Stimulated activated CD8-positive, alpha-beta memory T cell treated with anti-CD3 and anti-CD28 coated beads, Interleukin-4, amount 100 ng/mL, for 1 hour (primary cell): ENCODE measurements at places on chromosomes 7 and 10.

DNA sequence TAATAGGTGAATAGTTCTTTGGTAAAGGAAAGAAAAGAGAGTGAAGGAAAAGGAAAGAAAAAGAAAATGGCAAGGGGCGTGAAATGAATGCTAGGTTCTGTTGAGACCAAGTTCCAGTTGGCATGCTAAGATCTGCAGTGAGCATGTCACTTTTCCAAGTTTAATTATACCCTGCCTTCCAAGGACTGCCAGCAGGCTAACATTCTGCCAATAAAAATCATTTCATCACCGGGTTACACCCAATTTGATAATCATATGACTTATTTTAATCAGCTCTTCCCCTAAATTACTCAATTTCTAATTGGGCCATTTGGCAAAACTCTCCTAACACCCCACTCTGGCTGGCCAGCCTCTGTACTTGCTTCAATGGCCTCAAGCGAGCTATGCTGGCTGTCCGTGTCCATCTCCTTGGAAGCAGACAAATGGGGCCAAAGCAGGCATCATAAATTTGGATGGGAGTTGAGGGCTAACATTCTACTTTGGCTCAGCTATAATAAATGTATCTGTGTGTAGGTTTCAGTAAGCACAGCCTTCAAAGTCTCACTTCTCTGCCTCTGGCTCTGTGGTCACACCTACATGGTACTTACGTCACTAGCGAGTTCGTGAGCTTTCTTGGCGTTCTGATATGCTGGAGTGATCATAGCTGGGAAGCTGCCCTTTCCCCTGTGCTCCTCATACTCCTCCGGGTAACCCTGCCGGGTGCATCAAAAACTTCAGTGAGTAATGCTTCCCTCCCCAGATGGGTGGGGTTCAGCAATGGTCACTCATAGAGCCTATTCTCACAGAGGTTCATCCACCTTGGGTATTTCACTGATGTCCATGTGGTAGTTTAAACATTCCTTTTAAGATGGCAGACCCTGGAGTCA, 17.3 kb downstream of the NRAP start:
- no peak for DNase-seq

GRCh38 chr10:79142064-79142491, 73.3 kb downstream of the ZMIZ1 start:
- no peak for DNase-seq

GRCh38 chr7:123819001-123819400, 26.0 kb upstream of the HYAL4 start:
- DNase-seq: no peak

DNA sequence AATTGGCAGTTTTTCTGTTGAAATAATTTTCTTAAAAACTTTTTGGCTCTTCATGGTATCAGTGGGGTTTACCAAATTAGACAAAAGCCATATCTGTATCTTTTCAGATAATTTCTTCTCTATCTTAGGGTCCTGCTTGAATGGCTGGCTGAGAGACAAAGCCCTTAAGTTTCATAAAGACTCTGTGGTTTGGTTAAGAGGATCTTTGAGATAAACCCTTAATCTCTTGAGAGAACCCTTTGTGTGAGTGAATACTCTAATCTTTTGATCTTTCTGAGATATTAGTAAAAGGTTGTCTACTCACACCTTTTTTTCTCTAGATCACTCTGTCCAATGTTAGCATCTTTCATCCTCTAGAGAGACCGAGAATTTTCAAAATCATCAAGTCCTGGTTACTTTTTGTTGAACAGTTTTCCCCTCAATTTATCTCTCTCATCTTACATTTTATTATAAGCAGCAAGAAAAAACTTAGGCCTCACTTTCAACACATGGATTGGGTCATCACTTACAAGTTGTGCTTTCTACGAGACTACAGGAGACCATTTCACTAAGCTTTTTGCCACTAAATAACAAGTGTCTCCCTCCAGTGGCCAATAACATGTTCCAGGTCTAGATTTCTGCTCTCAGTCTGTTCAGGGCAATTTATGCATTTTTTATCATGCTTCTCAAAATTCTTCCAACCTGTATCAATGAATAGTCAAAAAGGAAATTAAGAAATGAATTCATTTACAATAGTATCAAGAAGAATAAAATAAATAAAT, 28.4 kb downstream of the DNAJC9 start:
- no peak for DNase-seq

GRCh38 chr10:23399701-23400144, 39.2 kb upstream of the OTUD1 start:
- DNase-seq: no peak

GRCh38 chr7:134339475-134339874, 22.7 kb upstream of the SLC35B4 start:
- DNase-seq: no peak

GRCh38 chr7:117347480-117347879, 24.6 kb upstream of the WNT2 start:
- DNase-seq: no peak

- DNase-seq: no peak
These were observed 2.9 kb downstream of the TWIST1 start for GRCh38 chr7:19114551-19114855.

- DNase-seq: no peak
These were observed 81.4 kb downstream of the CACNA2D1 start for GRCh38 chr7:82362129-82362706.

DNA sequence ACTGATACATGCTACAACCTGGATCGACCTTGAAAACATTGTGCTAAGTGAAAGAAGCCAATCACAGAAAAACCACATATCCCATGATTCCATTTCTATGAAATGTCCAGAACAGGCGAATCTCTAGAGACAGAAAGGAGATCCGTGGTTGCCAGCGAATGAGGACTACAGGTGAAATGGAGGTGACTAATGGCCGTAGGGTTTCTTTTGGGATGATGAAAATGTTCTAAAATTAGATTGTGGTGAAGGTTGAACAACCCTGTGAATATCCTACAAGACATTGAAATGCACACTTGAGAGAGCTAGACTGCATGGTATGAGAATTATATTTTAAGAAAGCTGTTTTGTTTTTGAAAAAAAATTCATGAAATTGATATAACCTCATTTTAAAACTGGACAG, 188.5 kb upstream of the PLXNA4 start:
- no peak for DNase-seq

GRCh38 chr7:9890092-9890491, 1083.6 kb upstream of the PHF14 start:
- no peak for DNase-seq

- peak; percentile 18 for DNase-seq
These were observed 27.1 kb downstream of the ATXN7L1 start for GRCh38 chr7:105849122-105849855.

DNA sequence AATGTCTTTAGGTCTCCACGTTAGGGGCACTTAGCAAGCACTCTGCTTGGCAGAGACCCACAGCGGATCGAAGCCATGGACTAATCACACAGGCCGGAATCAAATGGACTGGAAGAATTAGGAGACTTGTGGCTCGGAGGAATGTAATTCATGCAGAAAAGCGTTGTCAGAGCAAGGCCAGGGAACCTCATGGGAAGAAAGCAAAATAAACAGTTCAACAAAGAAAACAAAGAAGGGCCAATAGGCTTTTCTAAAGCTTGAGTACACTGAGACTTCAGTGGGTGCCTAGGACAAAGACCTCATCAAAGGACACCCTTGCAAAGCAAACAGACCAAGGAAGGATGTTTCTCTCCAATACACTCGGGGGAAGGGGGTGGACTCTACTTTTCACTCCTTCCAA, 171.1 kb downstream of the GLI3 start:
- no peak for DNase-seq

DNA sequence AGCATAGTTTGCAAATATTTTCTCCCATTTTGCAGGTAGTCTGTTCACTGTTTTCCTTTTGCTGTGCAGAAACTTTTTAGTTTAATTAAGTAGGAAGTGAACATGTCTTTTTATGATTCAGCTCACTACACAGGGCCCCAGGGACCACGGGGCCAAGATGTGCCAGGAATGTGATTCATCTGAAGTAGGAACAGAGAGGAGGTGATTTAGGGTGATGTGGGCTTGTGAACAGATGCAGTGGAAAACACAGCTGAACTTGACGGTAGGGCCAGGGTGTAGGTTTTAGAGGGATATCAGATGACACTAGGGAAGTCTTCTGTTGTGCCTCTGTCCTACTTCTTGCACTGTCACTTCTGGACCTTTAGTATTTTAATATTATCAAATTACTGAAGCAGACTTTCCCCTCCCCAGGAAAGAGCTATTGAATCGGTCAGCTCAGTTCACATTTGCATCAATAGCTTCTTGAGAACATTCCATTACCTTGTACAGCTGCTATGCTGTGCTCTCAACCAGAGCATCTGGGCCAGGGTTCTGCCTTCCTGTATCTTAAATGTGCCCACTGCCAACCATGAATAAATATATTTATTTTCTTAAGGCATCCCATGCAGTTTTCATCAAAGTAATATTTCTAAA, 96.9 kb downstream of the OSBPL3 start:
- DNase-seq: no peak

DNA sequence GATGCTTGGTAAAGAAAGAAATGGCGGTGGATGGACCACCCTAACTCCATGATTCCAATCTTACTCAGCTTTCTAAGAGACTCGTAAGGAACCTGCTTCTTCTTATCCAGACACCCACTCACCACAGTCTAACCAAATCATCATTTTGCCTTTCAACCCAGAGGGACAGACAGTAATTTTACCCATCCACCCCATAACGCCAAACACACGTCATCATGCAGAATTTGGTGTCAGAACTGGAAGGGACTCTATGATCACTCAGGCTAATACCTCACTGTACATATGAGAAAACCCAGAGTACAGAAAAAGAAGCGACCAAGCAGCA, 388 bp downstream of the ECD start:
- DNase-seq: no peak

DNA sequence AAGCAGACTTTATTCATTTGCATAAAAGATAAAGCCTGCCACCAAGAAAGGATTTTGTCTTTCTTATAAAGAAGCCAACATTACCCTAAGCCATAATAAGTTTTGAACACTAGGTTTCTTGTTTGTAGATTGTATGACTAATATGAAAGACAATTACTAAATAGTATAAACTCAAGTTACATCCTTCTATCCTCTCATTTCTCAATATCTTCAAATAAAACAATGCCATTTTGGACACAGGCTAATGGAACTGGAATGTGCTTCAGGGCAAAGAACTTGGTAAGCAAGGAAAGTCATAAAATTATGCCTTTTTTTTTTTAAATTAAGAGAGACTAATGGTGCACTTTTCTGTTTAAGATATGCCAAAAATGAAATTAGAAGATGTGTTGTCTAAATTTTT, 137.7 kb downstream of the DKK1 start:
- no peak for DNase-seq

GRCh38 chr10:12073526-12073925, 4.8 kb downstream of the DHTKD1 start:
- no peak for DNase-seq

GRCh38 chr10:100894589-100895294, 18.0 kb upstream of the SLF2 start:
- DNase-seq: no peak

DNA sequence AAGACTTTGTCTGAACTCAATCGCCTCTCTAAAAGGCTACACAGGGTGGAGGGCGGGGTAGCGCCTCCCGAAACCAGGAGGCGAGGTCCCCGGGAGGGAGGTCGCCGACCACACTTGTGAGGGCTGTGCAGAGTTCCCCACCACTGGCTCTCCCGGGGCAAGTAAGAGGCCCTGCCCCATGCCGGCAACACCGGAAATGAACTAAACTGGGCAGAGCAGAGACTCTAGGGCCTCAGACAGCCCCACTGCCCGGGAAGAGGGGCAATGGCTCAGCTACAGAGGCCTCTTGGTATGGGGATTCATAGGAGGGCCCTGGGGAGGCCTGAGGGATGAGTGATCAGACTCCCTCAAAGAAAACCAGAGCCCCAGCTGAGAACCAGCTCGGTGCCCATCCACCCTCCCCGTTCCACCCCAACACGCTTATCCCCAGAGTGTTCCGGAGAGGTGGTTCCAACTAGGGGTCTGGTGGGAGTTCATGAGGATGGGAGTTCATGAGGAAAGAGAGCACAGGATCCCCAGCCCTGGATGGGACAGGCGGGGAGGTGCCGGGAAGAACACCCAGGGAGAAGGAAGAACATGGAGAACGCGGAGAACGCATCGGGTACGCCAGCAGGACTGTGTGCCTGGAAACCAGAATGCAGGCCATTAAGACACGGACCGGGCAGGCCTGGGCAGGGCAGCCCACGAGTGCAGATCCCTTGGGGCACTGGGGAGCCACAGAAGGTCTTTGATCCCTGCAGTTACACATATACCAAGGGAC, 89.4 kb upstream of the MYL10 start:
- DNase-seq: no peak

DNA sequence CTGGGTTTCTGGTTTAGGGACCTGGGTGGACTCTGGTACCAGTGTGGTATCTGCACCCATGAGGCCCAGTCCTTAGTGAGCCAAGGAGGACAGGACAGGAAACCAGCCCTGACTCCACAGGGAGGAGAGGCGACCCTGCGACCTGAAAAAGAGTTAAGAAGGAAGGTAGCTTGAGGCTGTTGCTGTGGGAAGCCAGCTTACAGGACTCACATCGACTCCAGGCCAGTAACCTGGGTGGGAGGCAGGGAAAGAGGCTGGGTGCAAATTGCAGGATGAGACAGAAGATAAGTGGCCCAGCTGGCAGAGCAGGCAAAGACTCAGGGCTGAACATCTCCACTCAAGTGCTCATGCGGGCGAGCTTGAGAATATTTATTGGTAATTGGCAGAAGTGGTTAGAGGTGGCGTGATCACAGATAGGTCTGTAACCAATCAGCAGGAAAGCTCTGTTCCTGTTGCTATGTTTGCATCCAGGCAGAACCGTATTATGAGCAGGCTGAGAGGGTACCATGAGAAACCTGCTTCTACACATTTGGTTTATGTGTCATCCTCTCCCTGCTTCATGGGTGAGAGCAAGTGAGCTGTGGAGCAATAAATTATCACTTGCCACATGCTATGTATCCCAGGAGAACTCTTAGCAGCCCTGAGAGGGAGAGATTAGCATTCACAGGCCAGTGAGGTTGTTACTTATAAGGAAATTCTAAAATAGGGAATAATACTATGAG, 11.0 kb downstream of the TLL2 start:
- DNase-seq: no peak

GRCh38 chr10:36164556-36165504, 522.7 kb upstream of the FZD8 start:
- no peak for DNase-seq

- no peak for DNase-seq
These were observed 28.9 kb downstream of the PHYH start for GRCh38 chr10:13270877-13271551.

GRCh38 chr10:102678842-102679289, 34.6 kb downstream of the TRIM8 start:
- no peak for DNase-seq

GRCh38 chr10:69855346-69856111, 53.8 kb downstream of the COL13A1 start:
- no peak for DNase-seq
